ENCODE measurements at places on chromosomes 2 and 18.

DNA sequence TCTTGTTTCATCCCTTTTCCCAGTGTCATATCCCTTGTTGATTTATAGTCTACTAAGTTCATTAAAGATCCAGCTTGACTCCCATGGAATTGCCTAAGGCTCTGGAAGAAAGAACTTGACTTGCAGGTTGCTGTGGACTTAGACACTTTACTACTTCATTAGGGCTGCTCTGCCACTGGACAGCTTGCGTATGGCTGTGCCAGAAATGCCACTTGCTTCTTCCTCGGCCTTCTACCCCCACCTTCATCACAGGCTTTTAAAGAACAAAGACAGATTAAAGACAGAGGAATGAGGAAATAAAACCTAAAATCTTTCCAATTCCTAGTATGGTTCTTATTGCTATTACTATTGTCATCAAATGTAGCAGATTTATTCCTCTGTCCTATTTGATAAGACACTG lies 591.7 kb downstream of the BCL11A start:
- DNase-seq: no peak

- no peak for DNase-seq
Measured at GRCh38 chr2:17309741-17310339, 208.4 kb downstream of the RAD51AP2 start.

- no peak for DNase-seq
Measured at GRCh38 chr18:24910221-24910620, 441.7 kb downstream of the ZNF521 start.

GRCh38 chr2:132581991-132582738 lies 87.8 kb downstream of the LYPD1 start:
- DNase-seq: no peak

DNA sequence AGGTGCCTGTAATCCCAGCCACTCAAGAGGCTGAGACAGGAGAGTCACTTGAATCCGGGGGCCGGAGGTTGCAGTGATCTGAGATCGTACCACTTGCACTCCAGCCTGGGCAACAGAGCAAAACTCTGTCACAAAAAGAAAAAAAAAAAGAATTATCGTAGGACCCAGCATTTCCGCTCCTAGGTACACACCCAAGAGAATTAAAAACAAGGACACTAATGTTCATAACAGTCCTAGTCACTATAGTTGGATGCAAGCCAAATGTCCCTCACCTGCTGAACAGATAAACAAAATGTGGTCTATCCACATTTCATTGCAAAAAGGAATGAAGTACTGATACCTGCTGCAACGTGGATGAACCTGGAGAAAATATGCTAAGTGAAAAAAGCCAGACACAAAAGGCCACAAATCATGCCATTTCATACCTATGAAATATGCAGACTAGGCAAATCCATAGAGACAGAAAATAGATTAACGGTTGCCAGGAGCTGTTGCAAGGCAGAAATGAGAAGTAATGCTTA lies 21.2 kb downstream of the ADRA2B start:
- no peak for DNase-seq

DNA sequence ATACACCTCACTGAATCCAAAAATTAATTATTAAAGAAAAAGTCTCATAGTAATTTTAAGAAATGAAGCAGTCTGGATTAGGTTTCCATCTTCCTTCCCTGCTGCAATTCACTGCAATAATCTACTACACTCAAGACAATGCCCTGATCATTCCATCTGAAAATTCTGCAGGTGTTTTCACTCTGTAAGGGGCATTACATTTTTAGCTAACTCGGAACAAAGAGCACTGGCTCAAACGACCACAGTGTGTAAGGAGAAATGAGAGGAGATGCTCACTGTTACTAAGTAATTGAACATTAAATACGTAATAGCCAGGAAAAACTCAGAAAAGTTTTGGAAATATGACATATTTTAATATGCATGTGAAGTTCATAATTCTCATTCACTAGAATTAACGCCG lies 1.3 kb downstream of the B4GALT6 start:
- no peak for DNase-seq

- DNase-seq: no peak
Measured at GRCh38 chr2:162164802-162165201, 12.8 kb upstream of the GCG start.

DNA sequence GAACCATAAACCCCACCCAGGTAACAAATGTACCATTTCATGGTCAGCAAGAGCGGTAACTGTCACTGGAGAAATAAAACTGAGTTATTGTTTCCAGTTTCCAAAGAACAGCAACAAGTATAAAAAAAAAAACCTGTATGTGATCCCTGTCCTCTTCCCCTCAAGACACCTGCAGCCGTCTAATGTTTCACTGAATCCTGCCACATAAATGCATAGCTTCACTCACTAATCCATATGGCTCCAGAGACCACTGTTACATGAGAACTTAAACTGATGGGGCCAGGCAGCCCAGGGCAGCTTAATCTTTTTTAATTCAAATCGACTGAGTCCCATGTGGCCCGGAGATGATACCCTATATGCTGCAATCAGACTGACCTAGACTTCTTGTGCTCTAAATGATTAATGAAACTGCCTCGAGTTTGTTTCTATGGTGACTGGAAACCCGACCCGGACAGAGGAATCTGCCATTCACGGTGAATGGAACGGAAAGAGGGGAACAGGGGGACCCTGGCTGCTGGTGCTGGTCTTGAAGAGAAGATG lies 60.9 kb upstream of the SIX2 start:
- no peak for DNase-seq

- DNase-seq: no peak
Measured at GRCh38 chr18:64993695-64994094, 757.1 kb upstream of the CDH7 start.

DNA sequence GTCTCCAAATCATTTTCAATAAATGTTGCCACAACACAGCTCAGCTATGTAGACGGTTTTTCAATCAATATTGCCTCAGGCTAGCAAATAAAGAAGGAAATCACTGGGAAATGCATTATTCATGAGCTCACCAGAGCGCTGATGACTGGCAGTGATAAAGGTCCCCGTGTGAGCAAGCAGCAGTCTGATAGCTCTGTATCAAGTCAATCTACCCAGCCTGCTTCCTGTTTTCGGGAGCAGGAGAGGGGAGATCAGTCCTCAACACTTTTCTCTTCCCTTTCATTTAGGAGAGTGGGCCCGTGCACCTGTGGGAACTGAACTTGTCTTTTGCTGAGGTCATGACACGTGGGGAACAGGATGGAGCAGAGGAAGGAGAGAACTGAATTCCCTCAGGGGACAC lies 253.9 kb upstream of the SIX2 start:
- no peak for DNase-seq

- no peak for DNase-seq
Measured at GRCh38 chr2:199903111-199903510, 8.0 kb upstream of the C2orf69 start.

- no peak for DNase-seq
Measured at GRCh38 chr2:18925296-18925695, 335.9 kb upstream of the NT5C1B start.

Measured in effector memory CD4-positive, alpha-beta T cell (primary cell).